Activated T-helper 1 cell treated with anti-CD3 and anti-CD28 coated beads, Interleukin-2, amount 50 U/mL, for 16 hours (primary cell): ENCODE measurements at places on chromosomes 2 and 18.

GRCh38 chr2:14826518-14826917, 194.0 kb downstream of the LRATD1 start:
- DNase-seq: no peak

- no peak for DNase-seq
Observed at GRCh38 chr2:152189622-152190495, 14.3 kb upstream of the STAM2 start.

GRCh38 chr18:46767217-46767616, 10.4 kb upstream of the ST8SIA5 start:
- DNase-seq: no peak

DNA sequence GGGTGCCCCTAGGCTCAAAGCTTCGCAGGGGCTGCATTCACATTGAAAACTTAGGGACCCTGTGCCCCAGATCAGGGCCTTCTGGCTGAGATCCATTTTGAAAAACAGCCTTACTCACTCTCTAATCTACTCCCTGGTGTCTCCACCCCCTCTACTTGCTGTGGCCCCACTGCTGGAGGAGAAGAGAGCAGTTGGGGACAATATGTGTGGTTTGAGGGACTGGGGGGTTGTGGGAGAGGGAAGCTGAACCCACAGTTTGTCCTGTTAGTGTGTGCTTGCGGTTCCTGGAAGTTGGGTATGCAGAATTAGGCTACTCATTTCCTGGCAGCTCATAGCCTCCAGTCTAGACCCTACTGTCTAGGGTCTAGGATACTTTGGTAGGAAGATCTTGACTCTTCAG, 211.4 kb downstream of the PRKCE start:
- no peak for DNase-seq

DNA sequence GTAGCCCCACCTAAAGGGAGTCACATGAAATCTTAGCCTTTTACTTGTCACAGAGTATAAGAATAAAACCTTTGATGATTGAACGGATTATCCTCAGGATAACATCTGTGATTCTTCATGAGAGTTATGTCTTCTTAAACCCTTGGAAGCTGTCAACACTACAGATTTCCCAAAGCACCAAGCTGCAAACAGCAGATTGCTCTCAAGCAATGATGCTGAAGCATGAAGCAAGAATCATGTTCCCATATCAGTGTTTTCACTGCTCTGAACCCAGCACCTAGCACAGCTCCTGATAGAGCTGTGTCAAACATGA, 47.6 kb upstream of the CELF4 start:
- no peak for DNase-seq

DNA sequence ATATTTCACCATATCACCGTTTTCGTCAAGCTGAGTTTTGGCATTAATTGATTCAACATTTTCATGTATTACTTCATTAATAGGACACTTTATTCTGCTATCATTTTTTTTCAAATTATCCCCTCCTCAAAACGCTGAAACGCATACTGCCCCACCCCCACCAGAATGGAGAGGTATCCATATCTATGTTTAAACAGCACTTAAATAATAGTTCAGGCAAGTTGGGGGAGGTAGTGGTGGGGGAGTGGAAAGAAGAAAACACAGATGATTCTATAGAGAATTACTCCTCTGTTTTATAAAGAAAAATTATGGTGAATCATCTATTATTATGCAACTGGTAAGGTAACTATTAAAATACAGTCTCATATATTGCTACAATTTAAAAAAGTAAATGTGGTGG, 314.4 kb upstream of the ZEB2 start:
- no peak for DNase-seq

GRCh38 chr2:7593360-7593759, 676.1 kb downstream of the RNF144A start:
- DNase-seq: no peak

DNA sequence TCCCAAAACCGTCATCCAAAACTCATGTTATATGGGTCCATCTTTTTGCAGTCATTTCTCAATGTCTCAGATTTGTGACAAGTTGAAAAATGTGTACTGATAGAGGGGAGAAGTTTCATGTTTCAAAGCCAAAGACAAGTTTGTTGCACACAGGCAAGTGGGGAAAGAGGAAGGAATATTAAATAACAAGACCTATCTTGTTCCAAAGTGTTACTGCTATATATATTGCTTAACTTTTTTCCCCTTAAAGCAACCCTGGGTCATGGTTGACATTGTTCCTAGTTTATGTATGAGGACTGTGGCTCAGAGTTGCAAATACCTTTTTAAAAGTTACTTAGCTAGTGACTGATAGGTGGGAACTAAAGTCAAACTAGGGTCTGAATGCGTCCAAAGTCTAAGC, 1.7 kb downstream of the ITGA4 start:
- no peak for DNase-seq

GRCh38 chr2:8608411-8608954, 73.4 kb upstream of the ID2 start:
- no peak for DNase-seq

- DNase-seq: no peak
Observed at GRCh38 chr2:239590276-239590675, 189.5 kb upstream of the HDAC4 start.

DNA sequence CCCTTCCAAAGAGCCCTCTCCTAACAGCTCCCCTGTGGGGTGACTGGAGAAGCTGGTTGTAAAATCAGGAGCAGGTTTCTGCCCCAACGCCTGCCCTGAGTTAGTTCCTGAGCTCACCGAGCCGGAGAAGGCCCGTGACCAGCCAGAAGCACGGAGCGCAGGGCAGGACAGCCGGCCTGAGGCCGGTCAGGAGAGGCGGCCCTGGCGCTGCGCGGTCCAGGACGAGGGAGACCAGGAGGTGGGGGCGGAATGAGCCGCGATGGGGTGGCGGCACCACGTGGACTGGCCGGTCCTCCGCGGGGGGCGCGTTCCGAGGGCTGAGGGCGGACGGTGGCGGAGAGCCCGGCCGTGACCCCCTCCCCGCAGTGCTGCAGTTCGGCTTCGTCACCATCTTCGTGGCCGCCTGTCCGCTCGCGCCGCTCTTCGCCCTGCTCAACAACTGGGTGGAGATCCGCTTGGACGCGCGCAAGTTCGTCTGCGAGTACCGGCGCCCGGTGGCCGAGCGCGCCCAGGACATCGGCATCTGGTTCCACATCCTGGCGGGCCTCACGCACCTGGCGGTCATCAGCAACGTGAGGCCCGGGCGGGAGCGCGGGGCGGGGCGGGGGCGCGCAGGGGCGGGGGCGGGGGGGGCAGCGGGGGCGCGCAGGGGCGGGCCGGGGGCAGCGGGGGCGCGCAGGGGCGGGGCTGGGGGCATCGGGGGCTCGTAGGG, 29.0 kb downstream of the ANO7 start:
- peak; percentile 11 for DNase-seq

GRCh38 chr2:29336341-29337241, 221.4 kb downstream of the CLIP4 start:
- DNase-seq: no peak

GRCh38 chr2:168165397-168165796, 82.0 kb downstream of the STK39 start:
- no peak for DNase-seq

DNA sequence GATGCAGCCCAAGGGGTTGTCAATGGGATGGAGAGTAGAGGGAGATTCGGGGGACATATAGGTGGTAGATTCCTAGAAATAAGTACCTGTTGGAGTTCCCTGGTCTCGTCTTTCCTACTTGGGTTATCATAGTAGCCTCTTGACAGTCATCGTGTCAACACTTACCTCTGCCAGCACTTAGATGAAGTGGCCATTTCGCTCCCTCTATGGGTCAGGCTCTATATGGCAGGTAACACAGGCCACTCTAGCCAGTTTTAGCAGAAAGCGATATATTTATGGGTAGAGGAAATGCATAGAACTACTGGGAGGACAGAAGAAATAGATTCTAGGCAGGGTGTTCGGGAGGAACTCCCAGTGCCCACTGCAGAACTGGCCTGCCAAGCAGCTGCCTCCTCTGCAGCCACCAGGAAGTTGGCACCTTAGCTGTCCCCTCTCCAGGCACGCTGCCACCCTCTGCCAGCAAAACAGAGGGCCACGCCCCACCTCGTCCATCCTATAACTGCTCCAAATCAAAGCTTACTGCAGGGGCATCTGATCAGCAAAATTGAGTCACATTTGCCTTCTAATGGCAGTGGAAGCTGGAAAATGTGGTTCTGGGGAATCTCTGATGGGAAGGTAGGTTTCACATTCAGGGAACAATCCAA, 181.3 kb downstream of the INSIG2 start:
- no peak for DNase-seq

DNA sequence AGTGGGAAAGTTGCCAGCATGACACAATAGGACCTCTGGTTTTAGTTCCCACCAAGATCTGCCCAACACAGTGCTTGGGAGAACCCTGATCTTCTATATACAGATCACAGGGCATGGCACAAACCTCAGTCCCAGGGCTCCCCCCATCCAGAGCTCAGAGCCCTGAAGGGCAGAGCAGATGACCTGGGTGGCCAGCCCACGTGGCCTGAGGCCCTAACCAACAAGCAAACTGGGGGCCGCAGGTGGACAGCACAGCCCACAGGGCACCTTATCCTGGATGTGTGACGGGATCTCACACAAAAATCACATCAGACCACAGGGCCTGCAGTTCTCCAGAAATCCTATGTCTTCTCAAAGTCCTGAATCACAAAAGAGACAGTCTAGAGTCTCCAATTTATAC, 34.7 kb downstream of the CRACDL start:
- DNase-seq: no peak

DNA sequence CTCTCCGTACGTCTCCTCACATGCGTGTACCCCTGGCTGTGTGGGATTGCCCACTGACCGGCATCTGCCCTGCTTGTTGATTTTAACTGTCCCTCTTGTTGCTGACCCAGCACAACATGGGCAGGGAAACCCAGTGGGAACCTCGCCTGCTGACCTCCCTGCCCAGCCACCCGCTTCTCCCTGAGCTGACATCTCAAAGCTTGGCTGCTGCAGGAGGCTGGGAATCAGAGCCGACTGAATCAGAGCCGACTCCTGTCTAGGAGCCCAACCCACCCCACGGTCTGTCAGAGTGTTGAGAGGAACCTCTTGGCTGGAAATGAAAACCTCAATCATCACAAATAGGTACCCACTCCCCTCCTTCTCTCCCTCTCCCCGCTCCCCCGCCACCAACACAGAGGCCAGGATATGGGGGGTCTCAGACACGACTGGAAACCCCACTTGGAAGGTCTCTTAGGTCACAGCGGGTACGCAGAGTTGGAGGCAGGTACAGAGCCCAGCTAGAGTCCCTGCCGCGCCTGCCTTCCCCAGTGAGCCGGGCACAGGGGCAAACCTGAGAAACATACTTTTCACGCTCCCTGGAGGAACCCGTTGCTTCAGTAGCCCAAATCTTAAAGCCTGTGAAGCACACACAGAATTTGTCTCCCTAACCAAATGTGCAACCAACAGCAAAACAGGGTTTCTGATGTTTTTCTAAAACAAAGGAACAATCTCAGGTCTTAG, 784 bp downstream of the EDAR start:
- no peak for DNase-seq

DNA sequence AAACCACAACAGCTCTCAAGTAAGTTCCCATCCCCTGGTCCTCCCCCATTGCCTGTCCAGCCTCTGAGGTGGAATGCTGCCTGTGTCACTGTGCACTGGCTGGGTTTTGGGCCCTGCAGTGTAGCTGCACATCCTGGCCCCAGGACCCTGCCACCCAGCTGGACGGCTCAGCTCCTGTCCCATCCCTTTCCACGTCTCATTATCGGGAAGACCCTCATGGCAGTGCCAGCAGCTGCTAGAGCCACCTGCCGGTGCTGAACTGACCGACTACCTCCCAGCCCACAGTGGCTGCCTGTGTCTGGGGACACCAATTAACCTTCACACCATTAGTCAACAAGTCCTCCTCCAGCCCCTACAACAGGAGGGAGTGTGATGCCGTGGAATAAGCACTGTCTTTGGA, 31.9 kb downstream of the ADCY3 start:
- DNase-seq: no peak

- DNase-seq: peak; percentile 17
Observed at GRCh38 chr2:73070643-73071359, 711 bp downstream of the SFXN5 start.

- no peak for DNase-seq
Observed at GRCh38 chr2:162720559-162721271, 117.9 kb downstream of the KCNH7 start.

DNA sequence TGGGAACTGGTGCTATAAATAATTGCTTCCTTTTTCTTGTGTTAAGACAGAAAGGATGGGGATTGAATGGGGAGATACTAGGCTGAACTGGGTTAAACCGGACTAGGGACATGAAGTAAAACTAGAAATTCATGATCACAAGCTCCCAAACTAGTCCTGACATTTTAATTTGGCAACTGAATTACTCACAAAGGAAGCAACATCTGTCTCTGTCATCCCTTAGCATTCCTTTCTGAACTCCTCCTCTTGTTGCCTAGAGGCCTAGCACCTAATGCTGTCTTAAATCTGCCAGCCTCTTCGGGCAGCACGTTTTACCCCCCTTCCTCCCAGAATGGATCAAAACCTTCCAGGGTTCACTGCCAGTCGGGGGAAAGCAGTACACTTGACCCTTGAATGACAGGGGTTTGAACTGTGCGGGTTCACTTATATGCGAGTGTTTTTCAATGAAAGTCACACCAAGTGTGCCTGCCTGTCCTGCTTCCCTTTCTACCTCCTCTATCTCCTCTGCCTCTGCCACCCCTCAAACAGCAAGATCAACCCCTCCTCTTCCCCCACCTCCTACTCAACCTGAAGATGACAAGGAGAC, 8.2 kb downstream of the KCTD1 start:
- no peak for DNase-seq

DNA sequence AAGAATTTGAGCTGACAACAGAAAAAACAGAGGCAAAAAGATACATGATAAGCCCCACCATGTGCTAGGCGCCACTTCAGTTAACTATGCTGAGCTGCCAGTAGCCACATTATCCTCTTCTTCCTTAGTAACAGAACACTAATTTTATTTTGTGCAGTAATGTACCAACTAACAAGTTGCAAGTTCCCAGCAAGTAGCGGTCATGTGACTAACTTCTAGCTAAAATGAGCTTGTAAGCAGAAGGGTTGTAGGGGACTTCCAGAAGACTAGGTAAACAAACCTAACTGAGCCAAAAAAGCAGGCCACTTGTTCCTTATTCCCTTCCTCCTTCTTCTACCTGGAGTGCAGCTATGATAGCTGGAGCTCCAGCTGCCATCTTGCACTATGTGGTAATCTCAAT, 75.5 kb downstream of the DTNB start:
- DNase-seq: no peak

DNA sequence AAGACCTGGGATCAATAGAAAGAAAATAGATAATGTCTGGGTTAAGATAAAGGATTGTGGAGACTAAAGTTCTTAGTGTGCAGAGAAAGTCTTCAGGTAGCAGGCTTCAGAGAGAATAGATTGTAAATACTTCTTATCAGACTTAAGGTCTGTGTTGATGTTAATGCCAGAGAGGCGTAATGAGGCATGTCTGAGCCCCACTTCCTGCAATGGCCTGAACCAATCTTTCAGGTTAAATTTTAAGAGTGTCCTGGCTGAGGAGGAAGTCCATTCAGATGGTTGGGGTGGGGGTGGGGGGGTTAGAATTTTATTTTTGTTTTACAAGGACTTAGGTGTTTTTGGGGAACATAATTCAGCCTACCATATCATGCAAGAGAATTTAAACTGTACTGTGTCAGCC, 129.5 kb downstream of the EVA1A start:
- no peak for DNase-seq

GRCh38 chr18:73979742-73980141, 167.9 kb downstream of the FBXO15 start:
- no peak for DNase-seq

- DNase-seq: no peak
Observed at GRCh38 chr18:78080081-78080480, 830.4 kb downstream of the GALR1 start.

- no peak for DNase-seq
Observed at GRCh38 chr2:105129722-105130232, 91.9 kb downstream of the MRPS9 start.
